ENCODE measurements at places on chromosomes 13 and 19.
A peak's percentile ranks its signal among the peaks of the same experiment; 100 is the strongest.

- peak; percentile 69 for DNase-seq
These were observed 4.9 kb downstream of the FXYD3 start for GRCh38 chr19:35120492-35120891.

GRCh38 chr13:79904581-79904980 lies 423.6 kb downstream of the NDFIP2 start:
- DNase-seq, result no peak

DNA sequence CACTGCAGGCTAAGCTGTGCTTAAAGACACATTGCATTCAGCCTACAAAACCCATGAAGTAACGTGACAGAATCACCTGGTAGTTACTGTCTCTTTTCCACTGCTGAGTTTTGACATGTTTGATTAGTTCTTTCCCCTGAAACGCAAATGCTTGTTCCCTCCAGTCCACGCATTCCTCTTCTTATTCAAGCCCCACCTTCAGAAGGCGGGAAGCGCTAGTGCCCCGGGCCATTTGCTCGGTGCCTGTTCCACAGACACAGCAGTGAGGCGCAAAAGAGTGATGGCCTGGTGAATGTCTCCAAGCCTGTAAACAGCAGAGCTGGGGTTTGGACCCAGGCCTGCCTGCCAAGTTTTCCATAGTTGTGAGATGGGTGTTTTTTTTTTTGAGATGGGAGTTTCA lies 10.9 kb downstream of the ACP4 start:
- no peak for DNase-seq

DNA sequence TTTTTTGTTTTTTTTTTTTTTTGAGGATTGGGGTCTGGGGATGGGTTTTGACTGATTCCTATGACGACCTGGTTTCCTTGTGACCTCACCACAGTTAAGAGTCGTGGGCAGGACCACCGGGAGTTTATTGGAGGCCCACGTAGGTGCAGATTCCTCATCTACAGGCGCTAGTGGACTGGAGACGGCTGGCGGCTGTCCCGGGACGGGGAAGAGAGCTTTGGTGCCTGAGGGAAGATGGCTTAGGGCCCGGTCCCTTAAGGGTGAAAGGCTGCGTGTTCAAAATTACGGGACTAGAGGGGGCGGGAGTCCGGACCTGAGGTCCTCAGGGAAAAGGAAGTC lies 682 bp upstream of the TEAD2 start:
- no peak for DNase-seq

GRCh38 chr19:46913198-46913851 lies 52.5 kb downstream of the ARHGAP35 start:
- no peak for DNase-seq

- DNase-seq, result no peak
These were observed 12.3 kb downstream of the TMEM38A start for GRCh38 chr19:16673231-16673630.

GRCh38 chr19:27858981-27859581 lies 1353.9 kb downstream of the UQCRFS1 start:
- DNase-seq, result no peak

GRCh38 chr13:87792878-87793277 lies 121.7 kb downstream of the SLITRK5 start:
- no peak for DNase-seq

DNA sequence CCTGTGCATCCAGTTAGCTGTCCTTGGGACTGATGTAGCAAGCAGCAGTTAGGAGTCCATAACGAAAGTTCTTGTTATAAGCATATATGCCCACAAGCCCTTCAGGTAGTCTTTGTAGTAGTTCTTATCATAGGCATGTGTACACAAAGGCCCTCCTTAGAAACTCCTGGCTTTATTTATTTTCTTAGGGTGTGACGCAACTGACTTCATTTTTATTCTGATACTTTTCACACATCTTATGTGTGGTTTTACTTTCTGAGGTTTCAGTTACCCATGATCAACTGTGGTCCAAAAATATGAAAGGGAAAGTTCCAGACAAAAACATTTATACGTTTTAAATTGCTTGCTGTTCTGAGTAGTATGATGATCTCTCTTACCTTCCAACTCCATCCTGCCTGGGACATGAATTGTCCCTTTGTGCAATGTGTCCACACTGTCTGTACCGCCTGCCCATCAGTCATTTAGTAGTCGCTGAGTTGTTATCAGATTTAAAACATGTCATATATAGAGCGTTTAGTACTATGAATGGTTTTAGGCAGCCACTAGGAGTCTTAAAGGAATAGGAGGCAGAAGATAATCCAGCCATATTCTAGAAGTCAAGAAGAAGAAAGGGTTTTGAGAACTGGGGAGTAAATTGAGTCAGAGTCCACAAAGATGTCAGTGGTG lies 19.4 kb downstream of the GPC5 start:
- DNase-seq, result no peak

- DNase-seq, result no peak
These were observed 11.5 kb downstream of the FAM187B start for GRCh38 chr19:35216833-35217648.

DNA sequence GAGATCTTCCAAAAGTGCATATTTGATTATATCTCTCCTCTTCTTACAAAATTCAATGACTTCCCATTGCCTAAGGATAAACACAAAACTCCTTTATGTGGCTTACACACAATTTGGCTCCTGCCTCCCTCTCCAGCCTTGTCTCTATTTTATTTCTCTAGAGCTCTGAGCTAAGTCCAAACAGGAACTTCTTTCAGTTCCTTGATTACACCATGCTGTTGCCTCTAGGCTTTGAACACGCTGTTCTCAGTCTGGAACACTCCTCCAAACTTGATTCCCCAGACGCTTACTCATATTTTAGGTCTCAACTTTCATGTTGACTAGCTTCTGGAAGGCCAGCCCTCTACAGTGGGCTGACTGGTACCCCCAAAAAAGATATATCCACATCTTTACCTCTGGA lies 258.5 kb downstream of the COG6 start:
- DNase-seq, result peak; percentile 62

- DNase-seq, result no peak
These were observed 22.0 kb upstream of the GJB6 start for GRCh38 chr13:20254076-20254475.

DNA sequence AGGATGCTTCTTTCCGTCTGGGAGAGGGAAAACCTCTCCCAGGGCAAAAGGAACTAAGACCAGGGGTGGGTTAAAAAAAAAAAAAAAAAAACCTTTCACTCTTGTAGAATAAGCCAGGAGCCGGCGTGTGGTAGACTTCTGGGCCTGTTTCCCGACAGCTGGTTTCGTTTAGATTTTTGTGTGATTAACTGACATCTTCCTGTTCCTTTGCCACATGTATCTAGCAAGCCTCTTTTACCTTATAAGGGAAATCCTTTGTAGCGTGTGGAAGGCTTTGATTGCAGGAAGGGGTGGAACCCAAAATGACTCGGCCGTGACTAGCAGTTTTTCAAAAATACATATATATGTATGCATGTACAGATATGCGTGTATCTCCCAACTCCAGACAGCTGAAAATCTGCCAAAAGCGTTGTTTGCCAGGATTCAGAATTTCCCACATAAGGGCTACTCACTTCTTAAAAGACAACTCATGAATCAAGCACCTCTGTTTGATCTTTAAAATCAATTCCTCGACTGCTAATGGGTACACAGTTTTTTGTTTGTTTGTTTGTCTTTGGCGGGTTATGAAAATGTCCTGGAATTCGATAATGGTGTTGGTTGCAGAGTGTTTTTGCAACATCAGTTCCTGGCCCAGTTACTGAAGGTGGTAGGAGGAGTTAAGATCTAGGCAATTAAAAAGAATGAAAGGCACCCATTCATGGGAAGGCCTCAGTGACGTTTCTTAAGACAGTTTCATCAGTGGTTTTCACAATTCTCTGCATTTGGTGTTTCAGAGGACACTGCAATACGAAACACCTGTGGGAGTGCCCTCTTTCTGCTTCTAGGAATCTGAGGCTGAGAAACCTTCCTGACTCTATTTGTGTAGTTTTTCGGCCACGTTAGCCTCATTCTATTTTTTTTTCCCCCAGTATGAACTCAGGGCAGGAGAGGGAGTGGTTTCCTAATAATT lies 2.7 kb downstream of the TPM4 start:
- DNase-seq, result peak; percentile 93

GRCh38 chr19:13841086-13841961 lies 35.6 kb upstream of the NANOS3 start:
- peak; percentile 68 for DNase-seq

DNA sequence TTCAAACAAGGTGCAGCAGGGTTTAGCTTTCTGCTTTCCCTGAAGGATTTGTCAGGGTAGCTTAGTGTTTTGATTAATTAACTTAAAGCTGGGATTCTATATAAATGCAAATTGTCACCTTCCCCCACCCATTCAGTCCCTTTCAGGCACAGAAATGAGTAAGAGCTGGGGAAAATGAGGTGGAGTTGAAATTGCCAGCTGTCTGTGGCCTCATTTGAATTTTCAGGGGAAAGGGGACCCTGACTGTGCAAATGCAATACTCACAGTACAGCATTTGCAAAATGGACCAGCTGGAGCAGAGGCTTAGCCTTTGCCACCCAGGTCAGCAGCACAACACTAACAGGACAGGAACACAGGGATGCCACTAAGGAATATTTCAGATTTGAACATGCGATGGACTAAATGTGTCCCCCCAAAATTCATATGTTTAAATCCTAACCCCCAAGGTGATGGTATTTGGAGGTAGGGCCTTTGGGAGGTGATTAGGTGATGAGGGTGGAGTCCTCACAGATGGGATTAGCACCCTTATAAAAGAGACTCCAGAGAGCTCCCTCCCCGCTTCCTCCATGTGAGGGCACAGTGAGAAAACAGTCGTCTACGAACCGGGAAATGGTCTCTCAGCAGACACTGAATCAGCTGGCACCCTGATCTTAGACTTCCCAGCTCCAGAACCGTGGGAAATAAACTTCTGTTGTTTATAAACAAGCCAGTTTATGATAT lies 59.5 kb upstream of the CYSLTR2 start:
- no peak for DNase-seq

DNA sequence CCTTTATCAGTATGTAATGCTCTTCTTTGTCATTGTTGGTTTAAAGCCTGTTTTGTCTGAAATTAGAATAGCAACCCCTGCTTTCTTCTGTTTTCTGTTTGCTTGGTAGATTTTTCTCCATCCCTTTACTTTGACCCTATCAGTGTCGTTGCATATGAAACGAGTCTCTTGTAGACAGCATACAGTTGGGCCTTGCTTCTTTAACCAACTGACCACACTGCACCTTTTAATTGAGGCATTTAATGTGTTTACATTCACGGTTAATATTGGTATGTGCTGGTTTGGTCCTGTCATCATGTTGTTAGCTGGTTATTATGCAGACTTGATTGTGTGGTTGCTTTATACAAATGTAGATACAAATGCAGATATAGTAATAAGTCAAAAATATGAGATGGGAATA lies 71.1 kb downstream of the PDS5B start:
- no peak for DNase-seq

- peak; percentile 41 for DNase-seq
These were observed 988 bp upstream of the CCDC169 start for GRCh38 chr13:36298535-36299068.

GRCh38 chr19:2683430-2684003 lies 19.0 kb downstream of the GNG7 start:
- DNase-seq, result no peak

DNA sequence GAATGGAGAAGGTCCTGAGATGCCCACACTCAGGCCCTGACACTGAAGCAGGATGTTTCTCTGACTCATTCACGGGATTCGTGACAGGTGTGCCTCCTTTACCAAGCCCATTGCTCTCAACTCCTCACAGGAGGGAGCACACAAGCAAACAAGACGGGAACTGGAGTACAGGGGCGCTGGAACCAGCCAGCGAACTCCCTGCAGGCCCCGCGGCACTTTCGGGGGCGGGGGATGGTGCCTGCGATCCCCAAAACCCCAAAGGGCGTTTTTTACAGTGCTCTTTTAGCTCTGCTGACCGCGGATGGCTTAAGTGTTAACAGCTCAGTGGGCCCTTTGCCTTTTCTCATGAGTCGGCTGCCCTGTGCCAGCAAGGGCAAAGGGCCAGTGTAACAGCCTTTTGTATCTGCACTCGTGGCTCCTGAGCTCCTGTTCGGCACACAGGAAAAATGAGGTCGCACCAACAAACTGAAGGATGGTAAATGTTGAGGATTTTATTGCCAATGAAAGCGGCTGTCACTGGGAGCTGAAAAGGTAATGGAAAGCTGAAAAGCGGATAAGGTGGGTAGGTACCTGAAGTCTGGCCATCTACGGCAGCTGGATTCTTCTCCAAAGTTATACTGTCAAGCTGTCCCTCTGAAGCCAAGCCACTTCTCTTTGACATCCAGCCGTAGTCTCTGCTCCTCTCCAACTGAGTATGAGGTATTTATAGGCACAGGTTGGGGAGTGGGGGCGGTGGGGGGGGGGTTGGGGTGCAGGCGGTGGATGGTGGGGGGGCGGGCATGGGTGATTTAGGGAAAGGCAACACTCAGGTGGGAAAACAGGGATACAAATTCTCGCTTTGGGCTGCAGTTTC lies 65.0 kb upstream of the TRPC4 start:
- no peak for DNase-seq

GRCh38 chr13:105491345-105491744 lies 1044.1 kb downstream of the EFNB2 start:
- DNase-seq, result no peak

GRCh38 chr13:109309625-109310363 lies 476.6 kb downstream of the IRS2 start:
- no peak for DNase-seq

DNA sequence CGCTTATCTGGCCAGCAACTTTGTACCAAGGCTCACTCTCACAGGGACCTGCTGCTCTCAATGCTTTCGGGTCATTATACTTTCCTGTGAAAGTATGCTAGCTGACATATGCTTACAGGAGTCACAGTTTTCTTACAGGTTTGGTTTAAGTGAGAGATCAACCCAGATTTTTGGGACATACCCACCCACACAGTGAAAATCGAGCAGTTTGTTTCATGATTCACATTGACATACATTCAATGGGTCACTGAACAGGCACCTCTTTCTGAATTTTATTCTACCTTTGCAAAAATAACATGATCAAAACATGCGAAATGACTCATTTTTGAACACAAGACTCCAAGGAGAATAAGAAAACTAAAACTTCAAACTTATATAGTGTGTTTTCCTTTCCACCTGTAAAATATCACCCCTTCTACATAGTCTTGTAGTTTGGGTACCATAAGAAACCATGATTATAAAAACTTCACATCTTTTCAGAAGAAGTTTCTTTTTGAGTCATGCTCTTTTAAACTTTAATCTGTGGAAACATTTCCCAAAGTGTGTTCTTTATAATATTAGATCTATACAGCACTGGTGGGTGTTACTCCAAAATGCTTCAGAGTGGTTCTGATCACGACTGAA lies 44.3 kb upstream of the TEX29 start:
- DNase-seq, result no peak

GRCh38 chr19:52070496-52070895 lies 21.9 kb upstream of the ZNF432 start:
- DNase-seq, result no peak

GRCh38 chr13:84433024-84433423 lies 550.8 kb upstream of the SLITRK1 start:
- peak; percentile 87 for DNase-seq

- no peak for DNase-seq
These were observed 80.1 kb downstream of the DACH1 start for GRCh38 chr13:71786875-71787274.

GRCh38 chr19:38250821-38251563 lies 5.2 kb downstream of the PPP1R14A start:
- no peak for DNase-seq

GRCh38 chr13:81551036-81551435 lies 1210.1 kb upstream of the SPRY2 start:
- DNase-seq, result no peak

GRCh38 chr19:47658431-47659348 lies 49.8 kb downstream of the BICRA start:
- no peak for DNase-seq

Data from foreskin fibroblast (primary cell).